Glutamatergic neuron (in vitro differentiated cells): ENCODE measurements at places on chromosomes 2 and 18. TPM values are rescaled to one million over a fixed set of nuclear protein-coding genes. Genes with fewer than 3 reads are reported as not detected.

DNA sequence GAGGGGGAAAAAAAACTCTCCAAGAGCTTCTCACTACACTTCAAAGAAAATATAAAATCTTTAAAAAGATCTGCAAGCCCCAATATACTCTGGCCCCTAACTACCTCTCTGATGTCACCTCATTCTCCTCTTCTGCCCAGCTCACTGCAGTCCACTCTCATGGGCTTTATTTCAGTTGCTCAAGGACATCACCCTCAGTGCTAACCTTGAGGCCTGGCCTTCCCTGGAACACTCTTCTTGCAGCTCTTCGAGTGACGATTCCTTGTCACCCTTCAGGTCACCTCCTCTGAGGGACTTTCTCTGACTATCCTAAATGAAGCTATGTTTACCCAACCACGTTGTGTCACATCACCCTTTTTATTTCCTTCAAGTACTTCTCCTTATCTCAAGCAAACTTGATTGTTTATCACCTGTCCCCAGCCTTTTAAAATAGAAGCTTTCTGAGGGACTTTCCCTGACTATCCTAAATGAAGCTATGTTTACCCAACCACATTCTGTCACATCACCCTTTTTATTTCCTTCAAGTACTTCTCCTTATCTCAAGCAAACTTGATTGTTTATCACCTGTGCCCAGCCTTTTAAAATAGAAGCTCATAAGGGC, 10.4 kb downstream of the RTTN start:
- DNase-seq: no peak

Gene SPC25
- 7.1 TPM for total RNA-seq

GRCh38 chr2:240846873-240847595, 21.6 kb upstream of the AGXT start:
- DNase-seq: no peak

GRCh38 chr2:173175222-173175621, 99.6 kb downstream of the MAP3K20 start:
- DNase-seq: no peak

DNA sequence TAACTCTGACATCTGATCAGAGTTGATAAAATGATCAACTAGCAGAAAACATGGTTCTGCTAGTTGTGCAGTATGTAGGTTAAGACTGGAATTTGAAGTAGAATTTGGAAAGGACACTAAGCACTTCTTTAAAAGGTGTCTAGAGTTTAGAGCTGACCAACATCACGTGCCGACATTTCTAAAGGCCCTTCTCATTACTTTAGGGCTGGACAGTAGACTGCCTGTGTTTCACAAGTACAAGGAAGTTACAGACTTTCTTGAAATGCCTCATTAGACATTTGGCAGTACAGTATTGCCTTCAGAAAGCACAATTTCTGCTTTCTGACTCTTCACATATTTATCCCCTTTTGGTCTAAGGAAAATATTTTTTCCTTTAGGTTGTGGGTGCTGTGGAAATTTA, 255.3 kb downstream of the ZNF385B start:
- no peak for DNase-seq

Gene FKBP7
- 21.2 TPM for total RNA-seq

DNA sequence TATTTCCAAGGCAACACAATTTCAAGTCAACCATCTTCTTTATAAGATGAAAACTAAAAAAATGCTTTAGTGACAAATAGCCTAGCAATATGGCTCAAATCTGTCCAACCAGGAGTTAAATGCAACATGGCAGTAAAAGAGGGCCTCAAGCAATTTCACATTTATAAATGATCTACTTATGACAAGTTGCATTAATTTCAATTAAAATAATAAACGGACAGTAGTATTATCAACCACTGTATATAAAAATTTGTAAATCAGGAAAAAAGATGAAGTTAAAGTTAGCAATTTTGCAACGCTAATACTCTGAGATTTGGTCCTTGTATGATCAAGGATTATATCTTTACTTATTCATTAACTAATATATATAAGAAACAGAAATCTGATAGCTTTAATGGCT, 19.3 kb downstream of the CCDC88A start:
- DNase-seq: no peak

- no peak for DNase-seq
Measured at GRCh38 chr2:85922199-85922598, 33.4 kb upstream of the ST3GAL5 start.

DNA sequence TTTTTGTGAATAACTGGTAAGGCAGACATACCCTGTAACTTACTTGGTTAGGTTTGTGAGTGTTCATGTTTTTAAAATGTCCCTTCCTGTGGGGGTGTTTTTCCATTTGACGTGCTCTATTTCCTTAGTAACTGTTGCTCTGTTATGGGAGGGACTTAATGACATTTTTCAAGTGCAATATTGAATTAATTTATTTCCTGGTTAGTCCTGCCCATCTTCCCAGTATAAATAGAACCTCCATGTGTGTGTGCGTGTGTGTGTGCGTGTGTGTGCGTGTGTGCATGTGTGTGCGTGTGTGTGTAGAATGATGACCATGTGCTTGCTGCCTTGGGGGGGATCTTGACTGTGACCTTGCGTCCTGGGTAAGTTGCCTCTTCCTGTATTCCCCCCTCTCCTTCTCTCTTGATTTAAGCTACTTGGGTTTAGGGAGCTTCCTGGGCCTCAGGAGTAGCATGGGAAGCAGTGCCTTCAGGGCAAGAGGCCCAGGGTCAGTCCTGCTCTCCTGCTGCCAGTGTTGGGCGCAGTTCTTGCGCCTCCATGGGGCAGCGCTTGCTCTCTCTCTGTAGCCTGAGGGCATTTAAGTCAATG, 163.9 kb downstream of the LDLRAD4 start:
- DNase-seq: no peak

- no peak for DNase-seq
Measured at GRCh38 chr2:7513834-7514233, 596.6 kb downstream of the RNF144A start.

- no peak for DNase-seq
Measured at GRCh38 chr2:240520130-240520973, 37.4 kb downstream of the ANKMY1 start.

Gene TLX2
- total RNA-seq: 21.2 TPM

GRCh38 chr2:9771101-9771449, 72.2 kb upstream of the TAF1B start:
- DNase-seq: peak; percentile 40

Gene C2orf92
- total RNA-seq: 19.6 TPM

GRCh38 chr2:106565599-106565998, 78.4 kb downstream of the CD8B2 start:
- no peak for DNase-seq

Gene FEV
- not detected for total RNA-seq

- DNase-seq: no peak
Measured at GRCh38 chr18:24265502-24266064, 126.7 kb downstream of the CABYR start.

- DNase-seq: no peak
Measured at GRCh38 chr2:127101048-127101611, 5.8 kb downstream of the BIN1 start.

GRCh38 chr2:86697551-86698104, 22.5 kb upstream of the RMND5A start:
- DNase-seq: no peak

Gene CROCC2
- not detected for total RNA-seq

GRCh38 chr18:12692206-12692605, 10.3 kb downstream of the CEP76 start:
- no peak for DNase-seq

DNA sequence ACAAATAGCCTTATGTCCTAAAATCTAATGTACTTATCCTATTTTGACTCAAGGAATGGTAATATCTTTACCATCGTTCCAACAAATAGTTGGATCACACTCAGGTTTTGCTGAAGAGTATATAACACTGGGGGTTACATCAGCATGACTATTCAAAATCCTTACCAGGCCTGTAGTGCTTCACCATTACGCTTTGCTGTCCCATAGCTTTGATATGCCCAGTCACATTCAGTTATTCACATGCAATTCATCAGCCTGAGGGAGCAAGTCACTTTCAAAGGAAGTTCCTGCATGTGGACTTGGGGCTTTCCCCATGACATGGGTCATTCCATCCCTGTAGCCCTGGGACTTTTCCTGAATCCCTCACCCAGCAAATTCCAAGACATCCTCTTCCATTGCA, 39.6 kb downstream of the FTCDNL1 start:
- DNase-seq: no peak

Gene C1GALT1C1L
- 0.49 TPM for total RNA-seq

DNA sequence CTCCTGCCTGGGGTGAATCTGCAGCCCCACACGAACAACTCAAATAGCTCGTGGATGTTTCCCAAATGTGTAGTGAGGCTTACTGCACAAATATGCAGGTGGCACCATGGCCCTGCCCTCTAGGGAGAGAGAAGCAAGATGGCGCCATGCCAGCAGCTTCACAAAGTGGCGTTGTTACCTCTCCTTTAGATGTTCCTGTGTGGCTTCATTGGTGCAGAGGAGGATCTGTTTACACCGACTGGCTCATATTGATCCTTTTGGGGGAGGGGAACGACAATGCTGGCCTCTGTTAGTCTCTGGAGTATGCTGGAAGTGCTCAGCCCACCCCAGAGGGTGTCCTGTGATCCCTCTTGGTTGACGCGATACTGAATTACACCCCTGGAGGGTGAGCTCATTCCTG, 99.5 kb upstream of the GATA6 start:
- DNase-seq: no peak

Gene GKN1
- total RNA-seq: not detected

GRCh38 chr2:52572469-52572894, 1195.1 kb upstream of the CHAC2 start:
- DNase-seq: no peak

DNA sequence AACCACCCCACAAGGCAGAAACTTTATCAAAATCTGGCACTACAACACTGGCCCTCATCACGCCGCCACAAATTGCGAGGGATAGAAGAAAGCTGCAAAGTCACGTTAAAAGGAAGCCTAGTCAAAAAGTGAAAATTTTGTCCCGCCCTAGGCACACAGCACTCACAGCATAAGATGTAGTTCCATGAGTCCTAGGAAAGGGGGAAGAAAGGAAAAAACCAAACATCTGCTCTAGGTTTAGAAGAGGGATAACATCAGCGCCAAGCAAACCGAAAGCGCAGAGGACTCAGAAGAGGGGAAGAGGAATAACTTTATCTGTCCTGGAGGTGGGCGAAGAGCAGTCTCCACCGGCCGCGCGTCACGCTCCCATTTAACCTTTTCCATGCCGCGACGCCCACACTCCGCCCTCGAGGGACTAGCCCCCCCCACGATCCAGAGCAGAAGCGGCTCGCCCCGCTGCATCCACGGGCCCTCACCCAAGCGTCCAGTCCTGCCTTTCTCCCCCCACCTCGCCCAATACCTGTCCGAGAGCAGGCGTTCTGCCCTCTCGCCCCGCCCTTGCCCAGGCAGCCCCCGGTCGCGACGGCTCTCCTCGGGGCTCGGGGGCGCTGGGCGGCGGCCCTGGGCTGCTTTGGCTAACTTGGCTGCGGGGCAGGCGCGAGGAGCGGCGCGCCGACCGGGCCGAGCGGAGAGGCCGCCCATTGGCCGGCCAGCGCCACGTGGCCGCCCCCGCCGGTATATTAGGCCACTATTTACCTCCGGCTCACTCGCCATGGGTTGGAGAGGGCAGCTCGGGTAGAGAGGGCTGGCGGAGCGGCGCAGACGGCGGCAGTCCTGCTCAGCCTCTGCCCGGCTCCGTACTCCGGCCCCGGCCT, at the start of gene HOXD1:
HOXD1 (plus strand) TSS at position 770 of the 875 bp plus-strand sequence. CDS start 134 bp downstream, outside the sequence.
- peak; percentile 39 for DNase-seq

Gene CERS6
- total RNA-seq: 143 TPM

DNA sequence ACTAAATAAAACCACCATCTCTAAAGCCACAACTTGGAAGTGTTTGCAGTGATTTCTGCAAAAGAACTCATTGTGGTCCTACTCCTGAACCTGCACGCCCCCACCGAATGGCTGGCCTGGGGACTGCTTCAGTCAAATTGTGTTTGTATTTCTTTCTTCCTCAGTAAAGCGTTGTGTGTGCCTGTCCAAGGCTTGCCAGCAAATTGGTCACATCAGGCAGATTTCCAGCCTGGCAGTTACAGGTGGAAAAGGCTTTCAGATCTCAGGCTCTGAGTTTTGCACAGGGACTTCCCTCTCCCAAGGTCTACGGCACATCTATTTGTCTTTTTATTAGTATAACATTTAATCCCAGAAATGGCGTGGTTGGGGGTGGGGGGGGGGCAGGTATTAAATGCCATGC, 54.0 kb upstream of the NOSTRIN start:
- DNase-seq: no peak

DNA sequence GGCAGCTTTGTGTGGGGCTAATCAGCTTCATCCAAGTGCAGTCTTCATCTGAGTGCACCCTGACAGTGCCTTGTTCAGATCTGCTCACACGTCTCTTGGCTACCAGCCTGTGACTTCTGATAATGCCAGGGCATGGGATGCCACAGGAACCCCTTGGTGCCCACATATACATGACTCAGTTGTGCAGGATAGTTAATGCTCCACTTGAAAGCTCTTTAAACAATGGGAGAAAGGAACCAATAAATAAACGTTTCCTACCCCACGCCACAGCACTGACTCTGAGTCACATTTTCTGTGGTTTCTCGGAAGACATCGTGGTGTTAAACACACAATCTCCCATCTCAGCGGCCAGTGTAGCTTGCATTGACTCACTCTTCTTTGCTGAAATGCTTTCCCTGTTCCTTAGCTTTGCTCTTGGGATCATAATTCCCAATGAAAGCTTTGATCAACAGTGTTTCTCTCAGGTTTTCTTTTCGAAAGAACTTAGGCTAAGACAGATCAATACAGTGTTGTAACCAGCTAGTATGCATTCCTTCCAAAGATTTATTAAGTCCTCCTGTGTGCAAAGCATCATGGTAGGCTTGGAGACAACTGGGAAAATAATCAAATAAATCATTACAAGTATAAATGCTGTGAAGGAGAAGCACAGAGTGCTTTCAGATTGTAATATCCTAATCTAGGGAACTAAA, 142.0 kb downstream of the COPS8 start:
- DNase-seq: no peak

Gene FBXO48
- 0.81 TPM for total RNA-seq

GRCh38 chr2:106336737-106337136, 131.5 kb downstream of the RGPD3 start:
- no peak for DNase-seq

- no peak for DNase-seq
Measured at GRCh38 chr2:176457481-176457880, 188.2 kb downstream of the MTX2 start.

Gene CNOT9
- 58.1 TPM for total RNA-seq

GRCh38 chr2:41068740-41069139, 616.9 kb upstream of the SLC8A1 start:
- DNase-seq: no peak

GRCh38 chr2:135004005-135004746, 43.1 kb downstream of the MAP3K19 start:
- peak; percentile 85 for DNase-seq

GRCh38 chr18:39371996-39372395, 1806.4 kb upstream of the CELF4 start:
- DNase-seq: no peak

- DNase-seq: no peak
Measured at GRCh38 chr18:24964216-24964615, 387.8 kb downstream of the ZNF521 start.

Gene PLA2R1
- total RNA-seq: 0.34 TPM

DNA sequence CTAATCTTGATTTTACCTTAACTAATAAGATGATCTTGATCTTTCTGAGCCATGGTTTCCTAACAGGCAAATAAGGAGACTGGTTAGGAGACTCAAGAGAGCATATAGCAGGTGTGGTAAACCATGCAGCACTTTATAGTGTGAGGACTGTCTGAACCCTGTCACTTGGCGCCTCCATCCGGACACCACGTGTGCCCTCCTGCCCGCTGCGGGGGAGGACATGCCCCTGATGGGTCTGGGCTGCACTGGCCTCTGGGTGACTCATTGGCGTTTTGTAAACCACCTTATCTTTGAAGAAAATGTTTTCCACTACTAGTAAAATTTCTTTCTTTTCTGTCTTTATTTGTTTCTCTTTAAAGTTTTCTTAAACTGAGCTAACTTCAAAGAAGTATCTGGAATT, 131.1 kb downstream of the FMNL2 start:
- no peak for DNase-seq

Gene RTP5
- total RNA-seq: not detected
